ENCODE measurements at places on chromosomes 6 and 20.

DNA sequence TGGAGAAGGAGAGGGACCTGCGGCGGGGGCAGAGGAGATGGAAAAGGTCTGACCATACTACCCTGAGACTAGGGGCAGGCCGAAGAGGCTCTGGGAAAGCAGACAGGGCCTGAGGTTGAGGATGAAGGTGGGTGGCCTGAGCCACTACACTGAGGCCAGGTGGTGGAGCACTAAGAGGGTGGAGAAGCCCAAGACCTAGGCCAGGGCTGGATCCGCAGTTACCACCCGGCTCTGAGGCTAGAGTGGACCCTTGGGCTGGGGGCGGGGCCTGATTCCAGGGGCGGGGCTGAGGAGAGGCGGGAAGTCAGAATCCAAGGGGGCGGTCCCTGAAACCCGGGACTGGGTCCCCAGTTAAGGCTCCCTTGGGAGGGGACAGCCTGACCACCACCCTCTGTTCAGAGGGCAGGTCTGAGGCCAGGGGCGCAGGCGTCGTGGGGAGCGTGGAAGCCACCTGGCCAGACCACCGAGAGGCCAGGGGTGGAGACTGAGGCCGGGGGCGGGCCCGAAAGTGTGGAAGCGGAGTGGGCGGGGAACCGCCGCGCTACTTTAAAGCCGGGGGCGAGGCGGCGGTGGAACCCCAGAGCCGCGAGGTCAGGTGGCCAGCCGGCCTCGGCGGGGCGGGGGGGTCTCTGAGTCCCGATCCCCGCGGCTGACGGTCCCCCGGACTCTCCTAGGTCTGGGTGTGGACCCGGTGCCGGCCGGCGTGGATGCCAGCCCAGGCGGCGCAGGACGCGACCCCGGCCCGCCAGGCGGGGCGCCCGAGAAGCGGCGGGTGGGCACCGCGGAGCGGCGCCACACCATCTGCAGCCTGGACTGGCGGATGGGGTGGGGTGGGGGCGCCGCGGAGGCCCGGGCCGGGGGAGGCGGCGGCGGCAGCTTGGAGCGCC, 8.3 kb downstream of the CCM2L start:
- peak; percentile 54 for DNase-seq

- no peak for DNase-seq
These were observed 272.3 kb downstream of the TENT5A start for GRCh38 chr6:81480139-81480538.

GRCh38 chr6:57221191-57221935, 744 bp downstream of the RAB23 start:
- DNase-seq: peak; percentile 73

- peak; percentile 95 for DNase-seq
These were observed 247.0 kb downstream of the ESR1 start for GRCh38 chr6:152054441-152054840.

DNA sequence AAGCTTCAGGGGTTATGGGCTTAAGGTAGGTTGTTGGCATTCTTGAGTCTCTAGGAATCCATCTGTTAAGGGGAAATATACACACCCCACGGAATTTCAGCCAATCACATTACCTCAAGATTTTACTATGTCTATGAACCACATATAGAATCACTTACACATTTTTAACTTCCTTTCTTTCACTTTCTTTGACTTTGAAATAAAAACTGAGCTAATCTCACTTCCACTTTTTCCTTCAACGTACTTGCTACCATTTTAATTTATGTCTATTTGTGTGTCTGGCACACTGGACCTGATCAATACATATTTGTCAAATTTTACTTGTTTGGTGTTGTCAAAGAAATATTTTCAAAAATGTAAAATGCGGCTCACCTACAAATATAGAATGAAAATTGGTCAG, 545.4 kb upstream of the JAG1 start:
- no peak for DNase-seq

GRCh38 chr6:39599973-39600372, 125.2 kb downstream of the KIF6 start:
- DNase-seq: peak; percentile 12

- DNase-seq: peak; percentile 41
These were observed 32.3 kb downstream of the ELOVL2 start for GRCh38 chr6:11011787-11012234.

GRCh38 chr20:11195169-11195568, 521.4 kb upstream of the JAG1 start:
- no peak for DNase-seq

GRCh38 chr6:11374036-11375010, 141.9 kb upstream of the NEDD9 start:
- no peak for DNase-seq

GRCh38 chr6:121522771-121523386, 87.4 kb downstream of the GJA1 start:
- DNase-seq: peak; percentile 42

DNA sequence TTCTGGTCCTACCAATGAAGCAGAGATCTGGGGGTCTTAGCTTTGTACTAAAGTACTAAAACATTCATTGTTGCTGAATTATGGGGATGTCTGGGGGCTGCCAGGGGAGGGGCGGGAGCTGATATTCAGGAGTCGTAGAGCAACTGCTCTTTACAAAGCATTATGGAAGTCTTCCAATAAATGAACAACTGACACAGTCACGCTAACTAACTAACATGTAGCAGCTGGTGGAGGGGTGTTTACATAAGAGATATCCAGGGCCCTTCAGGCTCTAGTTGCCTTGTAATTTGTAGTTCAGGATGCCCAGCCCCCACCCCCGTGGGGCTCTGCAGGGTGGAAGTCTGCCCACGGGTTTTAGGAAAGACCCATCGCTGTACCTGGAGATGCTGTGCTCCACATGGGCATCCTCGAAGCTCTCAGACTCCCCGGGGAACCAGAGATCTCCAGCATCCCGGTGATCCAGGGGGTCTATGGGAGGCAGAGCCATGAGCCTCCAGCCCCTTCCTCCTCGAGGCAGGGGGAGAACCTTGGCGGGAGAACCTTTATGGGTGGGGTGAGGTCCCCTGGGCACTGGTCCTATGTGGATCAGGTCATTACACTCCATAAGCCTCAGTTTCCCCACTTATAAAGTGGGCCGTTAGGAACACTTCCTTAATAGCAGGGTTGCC, 3.4 kb downstream of the TREM2 start:
- no peak for DNase-seq

GRCh38 chr20:53757472-53757913, 163.9 kb upstream of the ZNF217 start:
- no peak for DNase-seq

DNA sequence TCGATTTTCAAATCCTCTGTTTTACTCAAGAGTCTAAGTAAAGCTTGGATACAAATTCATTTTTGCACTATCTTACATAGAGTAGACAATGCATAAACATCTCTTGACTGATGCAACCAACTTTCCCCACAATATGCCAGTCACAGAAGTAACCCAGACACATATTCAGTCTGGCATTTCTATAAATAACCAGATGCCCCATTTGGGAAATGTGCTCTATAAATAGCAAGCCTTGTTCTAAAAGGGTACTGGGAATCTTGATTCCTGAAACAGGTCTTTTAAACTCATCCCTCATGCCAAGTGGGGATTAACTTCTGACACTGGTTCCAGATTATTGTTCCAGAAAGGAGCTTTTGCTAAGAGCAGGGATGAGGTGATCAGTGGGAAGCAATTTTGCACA, 411.7 kb downstream of the EPM2A start:
- DNase-seq: peak; percentile 16

DNA sequence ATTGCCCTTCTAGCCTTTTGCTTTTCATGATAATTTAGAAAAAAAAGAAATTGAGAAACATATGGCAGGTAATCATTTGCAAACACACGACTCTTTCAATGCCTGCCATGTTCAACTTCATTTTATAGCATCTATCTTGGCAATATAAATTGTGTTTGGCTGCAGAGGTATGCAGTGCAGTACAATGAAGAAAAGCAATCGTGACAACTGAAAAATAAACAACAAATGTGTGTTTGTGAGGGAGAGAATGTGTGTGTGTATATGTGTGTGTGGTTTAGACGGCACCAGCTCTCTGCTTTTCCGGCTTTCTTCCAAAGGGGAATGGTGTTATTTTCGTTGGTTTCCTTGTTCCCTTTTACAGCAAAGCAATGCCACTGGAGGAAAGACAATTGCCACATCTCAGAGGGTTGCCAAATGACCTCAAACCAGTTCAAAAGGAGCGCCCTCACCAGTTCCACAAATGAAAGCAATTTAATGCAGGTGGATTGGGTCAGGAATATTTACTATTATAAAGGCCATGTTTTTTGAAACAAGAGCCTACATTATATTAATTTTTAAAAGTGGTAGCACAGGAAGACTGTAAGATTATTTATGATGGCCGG, 587.2 kb downstream of the PRKN start:
- DNase-seq: no peak

DNA sequence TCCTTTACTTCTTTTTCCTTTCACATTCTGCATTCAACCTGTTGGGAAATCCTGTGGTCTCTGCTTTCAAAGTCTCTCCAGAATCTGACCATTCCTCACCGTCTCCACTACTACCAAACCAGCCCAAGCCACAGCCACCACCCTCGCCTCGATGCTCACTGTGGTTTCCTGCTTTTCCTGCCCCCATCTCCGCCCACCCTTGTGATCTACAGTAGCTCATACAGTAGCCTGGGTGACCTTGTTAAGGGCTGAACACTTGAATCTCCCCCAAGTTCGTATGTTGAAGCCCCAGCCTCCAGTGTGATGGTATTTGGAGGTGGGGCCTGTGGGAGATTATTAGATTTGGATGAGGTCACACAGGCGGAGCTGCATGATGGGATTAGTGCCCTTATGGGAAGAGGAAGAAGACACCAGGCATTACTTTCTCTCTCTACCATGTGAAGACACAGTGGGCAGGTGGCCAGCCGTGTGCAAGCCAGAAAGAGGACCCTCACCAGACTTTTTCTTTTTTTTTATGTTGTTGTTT, 189.0 kb upstream of the UST start:
- peak; percentile 42 for DNase-seq

- DNase-seq: no peak
These were observed 42.7 kb downstream of the PRL start for GRCh38 chr6:22253955-22254655.

DNA sequence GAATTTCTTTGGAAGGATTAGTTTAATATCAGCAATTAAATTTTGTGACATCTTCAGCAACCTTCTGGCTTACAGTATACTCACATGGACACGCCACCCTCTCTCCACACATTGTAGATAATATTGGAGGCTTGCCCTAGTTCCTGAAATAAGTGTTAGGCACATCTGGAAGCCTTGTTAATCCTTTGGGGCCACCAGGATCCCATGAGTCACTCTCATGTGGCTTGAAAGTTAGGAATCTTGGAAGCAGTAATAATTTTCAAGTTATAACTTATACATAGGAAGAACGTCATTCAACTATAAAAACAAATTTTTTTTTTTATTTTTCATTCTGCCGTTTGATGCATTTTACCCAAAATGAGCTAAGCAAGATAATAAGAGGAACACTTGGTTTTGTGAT, 20.5 kb downstream of the LAMA4 start:
- peak; percentile 72 for DNase-seq

GRCh38 chr20:49479785-49480184, 2.7 kb downstream of the KCNB1 start:
- DNase-seq: no peak

DNA sequence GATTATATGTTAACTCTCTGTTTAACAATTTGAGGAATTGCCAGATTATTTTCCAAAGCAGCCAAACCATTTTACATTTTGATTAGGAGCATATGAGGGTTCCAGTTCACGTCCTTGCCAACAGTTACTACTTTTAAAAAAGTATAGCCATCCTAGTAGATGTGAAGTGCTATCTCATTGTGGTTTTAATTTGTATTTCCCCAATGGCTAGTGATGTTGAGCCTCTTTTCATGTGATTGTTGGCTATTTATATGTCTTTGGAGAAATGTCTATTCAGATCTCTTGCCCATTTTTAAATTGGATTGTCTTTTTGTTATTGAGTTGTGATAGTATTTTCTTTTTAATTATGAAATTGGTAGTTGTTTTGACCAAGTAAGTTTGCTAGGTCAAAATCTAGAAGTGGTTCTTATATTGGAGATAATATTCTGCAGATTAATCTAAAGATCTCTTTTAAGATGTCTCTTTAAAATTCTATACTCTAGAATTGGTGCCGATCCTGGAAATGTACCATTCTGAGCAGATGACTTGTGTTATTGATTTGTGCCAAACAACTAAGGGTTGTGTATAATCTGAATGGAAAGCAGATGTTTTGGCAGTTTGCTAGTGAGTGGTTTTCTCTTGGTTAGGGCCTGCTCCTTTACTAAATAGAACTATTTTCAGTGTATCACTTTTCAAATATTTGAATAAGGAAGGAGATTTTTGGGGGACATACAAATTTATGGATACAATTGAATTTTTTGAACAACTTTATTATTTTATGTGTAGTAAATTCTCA, 99.5 kb downstream of the CDKAL1 start:
- DNase-seq: no peak

- no peak for DNase-seq
These were observed 736.6 kb downstream of the EPHA7 start for GRCh38 chr6:92682516-92683398.

- DNase-seq: no peak
These were observed 47.7 kb downstream of the ZNF831 start for GRCh38 chr20:59211208-59211765.

- DNase-seq: no peak
These were observed 23.8 kb upstream of the NXT1 start for GRCh38 chr20:23326774-23327173.

- DNase-seq: peak; percentile 36
These were observed 58.9 kb upstream of the OPRM1 start for GRCh38 chr6:153980171-153980570.

DNA sequence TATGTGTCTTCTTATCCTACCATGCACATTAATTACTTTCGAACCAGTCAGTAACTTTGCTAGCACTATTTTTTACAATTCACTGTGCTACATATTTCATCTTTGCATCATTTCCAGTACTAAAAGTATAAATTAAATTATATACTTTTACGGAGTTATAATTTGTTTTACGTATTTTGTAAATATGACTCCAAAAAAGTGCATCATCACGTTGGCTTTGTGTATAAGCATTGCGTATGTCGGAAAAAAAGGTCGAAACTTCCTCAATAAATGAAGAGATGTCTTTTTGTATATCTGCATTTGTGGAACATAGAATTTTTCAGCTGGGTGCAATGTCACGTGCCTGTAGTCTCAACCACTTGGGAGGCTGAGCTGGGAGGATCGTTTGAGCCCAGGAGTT, 52.0 kb downstream of the USP49 start:
- DNase-seq: no peak

- no peak for DNase-seq
These were observed 51.7 kb downstream of the TTI1 start for GRCh38 chr20:37981568-37981967.

- no peak for DNase-seq
These were observed 656.6 kb upstream of the MMS22L start for GRCh38 chr6:97939440-97940168.

DNA sequence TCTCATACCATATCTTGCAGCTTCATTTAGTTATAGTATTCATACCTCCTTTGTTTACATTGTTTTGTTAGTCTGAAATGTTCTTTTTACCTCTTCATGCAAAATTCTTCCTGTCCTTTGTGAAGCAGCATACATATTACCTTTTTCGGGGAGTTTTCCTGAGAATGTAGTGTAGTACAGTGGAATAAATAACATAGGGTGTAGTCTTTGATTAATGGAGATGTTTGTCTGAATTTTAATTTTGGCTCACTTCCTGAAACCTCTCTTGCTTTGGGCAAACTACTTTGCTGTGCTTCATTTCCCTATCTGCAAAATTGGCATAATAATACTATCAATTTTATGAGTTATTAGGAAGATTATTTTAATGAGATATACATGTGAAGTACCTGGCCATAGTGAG, 5.6 kb downstream of the MACROD2 start:
- DNase-seq: no peak
